ENCODE measurements at places on chromosomes 2 and 18. TPM values are rescaled to one million over a fixed set of nuclear protein-coding genes. Genes with fewer than 3 reads are reported as not detected.
A peak's percentile ranks its signal among the peaks of the same experiment; 100 is the strongest.

The CHRND gene
- not detected for polyA plus RNA-seq

The KCNS3 gene
- polyA plus RNA-seq: 0.96 TPM

The AUP1 gene
- 96.4 TPM for polyA plus RNA-seq

The PLCD4 gene
- polyA plus RNA-seq: 0.07 TPM

The SCG2 gene
- polyA plus RNA-seq: not detected

The MC2R gene
- polyA plus RNA-seq: not detected

The PHOSPHO2 gene
- polyA plus RNA-seq: 5.3 TPM

The WNT10A gene
- polyA plus RNA-seq: not detected

The IL1RL2 gene
- polyA plus RNA-seq: 2.0 TPM

The RTKN gene
- polyA plus RNA-seq: 54.4 TPM

The AMMECR1L gene
- 5.4 TPM for polyA plus RNA-seq

The CENPO gene
- polyA plus RNA-seq: 3.2 TPM

The CAMKMT gene
- polyA plus RNA-seq: 7.2 TPM

The TMEM247 gene
- polyA plus RNA-seq: not detected

The FAM237A gene
- polyA plus RNA-seq: not detected

The GRB14 gene
- 15.0 TPM for polyA plus RNA-seq

DNA sequence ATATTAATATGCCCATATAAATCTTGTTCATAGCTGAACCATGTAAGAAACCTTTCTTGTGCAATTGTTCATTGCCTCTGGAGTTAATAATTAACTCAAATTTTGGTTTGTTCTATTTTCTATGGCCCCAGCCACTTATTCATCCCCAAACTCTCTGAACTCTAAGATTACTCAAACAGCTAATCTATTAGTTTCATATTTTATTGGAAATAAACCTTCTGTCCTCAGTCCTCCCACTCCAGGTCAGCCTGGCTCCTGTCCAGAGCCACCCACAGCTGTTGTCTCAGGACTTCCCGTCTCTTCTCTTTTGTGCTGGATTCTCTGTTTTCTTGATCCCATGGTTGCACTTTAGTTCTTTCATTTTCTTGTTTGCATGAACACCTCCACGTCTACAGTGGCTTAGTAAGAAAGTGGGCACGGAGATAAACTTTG is 4.4 kb upstream of the RNF103 start:
- no peaks in the 10 kb centered on the region for H3K36me3 ChIP-seq
- peak overlapping the region; percentile 49 for H3K4me3 ChIP-seq
- no peaks in the 10 kb centered on the region for H3K27me3 ChIP-seq
- peak overlapping the region; percentile 79 for H3K27ac ChIP-seq
- no peak for DNase-seq

DNA sequence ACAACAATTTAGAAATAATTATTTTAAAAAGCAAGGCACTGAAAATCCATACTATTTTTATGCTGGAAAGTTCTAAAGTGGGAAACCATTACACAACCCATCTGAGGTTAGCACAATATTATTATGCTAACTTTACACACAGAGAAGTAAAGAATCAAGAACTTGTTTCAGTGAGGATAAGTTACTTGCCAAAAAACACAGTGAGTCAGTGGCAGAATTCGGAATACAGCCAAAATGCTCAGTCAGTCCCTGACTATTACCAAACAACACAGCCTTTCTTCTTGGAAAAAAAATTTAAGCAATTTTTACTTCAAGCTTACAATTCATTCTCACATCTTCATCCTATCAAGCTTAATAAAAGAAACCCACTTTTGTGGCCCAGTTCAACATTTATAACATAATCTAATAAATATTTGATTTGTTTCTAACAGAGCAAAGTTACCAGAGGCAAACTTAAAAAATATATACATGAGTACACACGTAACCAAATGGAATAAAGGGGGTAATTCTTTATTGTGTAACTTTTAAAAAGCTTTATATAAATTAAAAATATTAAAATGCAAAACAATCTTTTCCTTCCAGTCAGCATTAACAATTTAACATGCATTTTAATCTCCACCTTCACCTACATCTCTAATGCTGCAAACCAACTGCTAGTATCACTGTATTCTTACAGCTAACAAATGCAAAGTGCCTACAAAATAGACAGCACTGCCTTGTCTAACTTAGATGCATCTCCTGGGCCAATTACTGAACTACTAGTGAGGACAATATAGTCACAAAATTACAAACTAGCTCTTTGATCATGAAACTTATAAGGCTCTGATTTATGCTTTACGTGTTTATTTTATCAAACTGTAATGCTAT is 55.2 kb downstream of the CCDC88A start:
- no peaks in the 10 kb centered on the region for H3K27me3 ChIP-seq
- no peaks in the 10 kb centered on the region for H3K4me1 ChIP-seq
- no peaks in the 10 kb centered on the region for H3K36me3 ChIP-seq
- no peak overlapping the region for H3K27ac ChIP-seq
- DNase-seq: no peak

DNA sequence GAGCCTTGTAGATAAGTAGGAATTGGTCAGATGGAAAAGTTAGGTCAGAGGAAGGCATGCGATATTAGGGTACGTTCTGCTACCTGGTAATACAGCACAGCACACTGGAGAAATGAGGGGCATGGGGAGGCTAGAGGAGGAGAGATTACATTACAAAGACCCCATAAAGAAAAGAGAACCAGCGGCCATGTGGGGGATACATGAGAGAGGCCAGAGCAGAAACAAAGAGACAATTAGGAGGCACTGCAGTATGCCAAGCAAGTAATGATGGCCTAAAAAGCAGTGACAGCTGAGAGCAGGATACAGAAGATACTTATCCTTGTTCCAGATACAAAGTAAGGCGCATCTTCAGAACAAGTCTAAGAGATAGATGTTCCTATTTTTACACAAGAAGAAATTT is 40.0 kb downstream of the TXNL1 start:
- peaks cover 4% of the 10 kb centered on the region for H3K36me3 ChIP-seq
- DNase-seq: no peak
- H3K4me3 ChIP-seq: no peak overlapping the region
- H3K27ac ChIP-seq: no peak overlapping the region
- H3K27me3 ChIP-seq: no peaks in the 10 kb centered on the region
- no peaks in the 10 kb centered on the region for H3K4me1 ChIP-seq

DNA sequence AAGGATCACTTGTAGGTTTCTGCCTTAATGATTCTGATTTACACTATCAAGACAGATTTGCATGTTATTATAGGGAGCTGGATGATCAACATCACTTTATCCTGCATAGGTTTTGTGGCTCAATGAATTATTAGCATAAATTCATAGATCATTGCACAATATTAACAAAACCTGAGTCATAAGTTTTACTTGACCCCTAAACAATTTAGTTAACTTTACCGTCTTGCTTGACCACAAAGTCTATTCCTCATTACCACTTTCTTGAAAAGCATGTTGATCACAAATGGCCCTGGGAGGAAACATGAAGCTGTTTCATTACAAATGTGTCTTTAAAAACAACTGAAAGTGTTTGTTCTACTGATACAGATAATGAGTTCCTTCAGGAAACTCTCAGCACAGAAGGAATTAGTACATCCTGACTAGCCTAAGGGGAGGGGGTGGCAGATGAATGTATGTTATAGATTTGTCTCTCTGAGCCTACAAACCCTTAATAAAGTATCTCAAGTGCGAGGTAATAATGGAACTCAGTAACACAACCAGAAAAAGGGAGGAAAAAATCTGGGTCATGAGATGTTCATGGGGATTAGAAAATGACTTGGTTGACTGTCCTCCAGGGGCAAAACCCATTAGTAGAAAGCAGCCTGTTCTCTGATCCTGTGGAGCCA is 303.4 kb downstream of the PIK3C3 start:
- H3K27ac ChIP-seq: no peak overlapping the region
- H3K36me3 ChIP-seq: no peaks in the 10 kb centered on the region
- no peak for DNase-seq
- no peaks in the 10 kb centered on the region for H3K27me3 ChIP-seq

DNA sequence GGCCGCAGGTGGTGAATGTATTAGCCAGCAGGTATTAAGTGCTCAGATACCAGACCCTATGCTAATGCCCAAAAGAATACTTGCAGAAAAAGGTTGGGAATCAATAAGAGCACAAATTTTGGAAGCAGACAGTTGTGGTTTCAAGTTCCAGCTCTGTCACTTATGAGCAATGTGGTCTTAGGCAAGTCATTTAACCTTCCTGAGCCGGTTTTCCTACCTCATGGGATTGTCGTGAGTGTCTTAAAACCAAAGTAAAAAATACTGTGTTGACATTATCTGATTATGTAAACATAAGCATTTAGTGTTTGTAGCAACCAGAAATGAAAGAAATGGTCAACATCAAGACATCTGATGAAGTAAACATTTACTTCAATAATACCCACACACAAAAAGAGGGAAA is 93.0 kb upstream of the CHST9 start:
- no peaks in the 10 kb centered on the region for H3K27me3 ChIP-seq
- no peak overlapping the region for H3K27ac ChIP-seq
- no peak for DNase-seq
- no peaks in the 10 kb centered on the region for H3K4me1 ChIP-seq
- no peaks in the 10 kb centered on the region for H3K36me3 ChIP-seq

DNA sequence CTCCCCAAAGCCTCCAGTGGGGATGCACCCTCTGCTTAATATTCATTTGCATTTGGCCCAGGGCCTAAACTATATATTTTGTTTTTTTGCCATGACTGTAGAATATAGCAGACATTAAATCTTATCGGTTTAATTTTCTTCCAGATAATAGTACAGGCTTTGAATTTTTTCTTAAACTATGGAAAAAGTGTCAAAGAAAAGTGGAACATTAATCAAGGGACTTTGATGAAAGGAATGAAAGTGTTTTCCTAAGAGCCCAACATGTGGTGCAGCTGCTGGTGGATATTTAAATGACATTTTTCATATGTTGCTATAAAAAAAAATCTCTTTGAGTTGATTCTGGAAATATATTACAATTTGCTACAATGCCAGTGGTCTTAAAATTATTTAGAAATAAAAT is 346.8 kb downstream of the CYP26B1 start:
- DNase-seq: no peak
- no peak overlapping the region for H3K4me3 ChIP-seq
- no peak overlapping the region for H3K27ac ChIP-seq
- H3K27me3 ChIP-seq: no peaks in the 10 kb centered on the region
- no peaks in the 10 kb centered on the region for H3K36me3 ChIP-seq
- peaks cover 2% of the 10 kb centered on the region for H3K4me1 ChIP-seq

- peaks cover 2% of the 10 kb centered on the region for H3K4me1 ChIP-seq
- DNase-seq: no peak
- no peak overlapping the region for H3K4me3 ChIP-seq
- H3K27me3 ChIP-seq: no peaks in the 10 kb centered on the region
Measured at GRCh38 chr2:8133363-8133762, 548.5 kb upstream of the ID2 start.

- no peak overlapping the region for H3K27ac ChIP-seq
- H3K27me3 ChIP-seq: no peaks in the 10 kb centered on the region
- H3K4me3 ChIP-seq: no peak overlapping the region
- no peaks in the 10 kb centered on the region for H3K4me1 ChIP-seq
- no peak for DNase-seq
Measured at GRCh38 chr2:127535918-127536317, 435 bp downstream of the MYO7B start.

- no peaks in the 10 kb centered on the region for H3K36me3 ChIP-seq
- no peak overlapping the region for H3K27ac ChIP-seq
- no peak for DNase-seq
- H3K4me3 ChIP-seq: no peak overlapping the region
Measured at GRCh38 chr18:9612977-9613376, 1.4 kb downstream of the PPP4R1 start.

DNA sequence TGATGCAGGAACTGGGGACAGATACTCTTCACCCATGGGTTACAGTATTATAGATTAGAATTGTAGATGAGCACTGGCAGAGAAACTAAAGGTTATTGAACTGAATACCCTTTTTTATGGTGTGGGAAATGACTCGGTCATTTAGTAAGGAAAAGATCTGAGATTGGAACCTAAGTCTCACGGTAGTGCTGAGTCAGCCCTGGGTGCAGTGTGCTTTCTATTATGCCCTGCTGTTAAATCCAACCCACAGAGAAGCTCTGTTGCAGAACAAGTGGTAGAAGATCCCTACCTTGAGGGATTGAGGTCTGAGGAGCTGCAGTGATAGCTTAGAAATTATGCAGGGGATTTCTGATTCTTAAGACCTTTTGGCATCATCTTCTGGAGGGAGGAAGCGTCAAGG is 12.7 kb downstream of the CCT7 start:
- DNase-seq: no peak
- peaks cover 84% of the 10 kb centered on the region for H3K36me3 ChIP-seq
- H3K27me3 ChIP-seq: no peaks in the 10 kb centered on the region
- no peak overlapping the region for H3K27ac ChIP-seq

DNA sequence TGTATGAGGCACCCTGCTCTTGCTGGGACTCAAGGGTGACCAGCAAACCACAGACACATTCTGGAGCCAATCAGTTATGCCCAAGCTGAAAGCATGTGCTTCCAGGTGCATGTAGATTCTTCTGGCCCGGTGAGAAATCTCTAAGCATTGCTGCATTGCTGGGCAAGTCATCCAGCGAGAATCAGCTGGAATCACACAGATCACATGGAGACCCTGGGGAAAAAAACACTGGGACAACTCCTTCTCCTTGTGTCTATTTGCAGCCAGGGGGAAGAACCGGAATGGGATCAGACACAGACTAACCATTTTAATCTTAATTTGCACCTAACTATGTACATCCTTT is 119.7 kb upstream of the KLF7 start:
- no peaks in the 10 kb centered on the region for H3K27me3 ChIP-seq
- no peaks in the 10 kb centered on the region for H3K36me3 ChIP-seq
- H3K4me1 ChIP-seq: no peaks in the 10 kb centered on the region
- no peak for DNase-seq
- no peak overlapping the region for H3K27ac ChIP-seq

DNA sequence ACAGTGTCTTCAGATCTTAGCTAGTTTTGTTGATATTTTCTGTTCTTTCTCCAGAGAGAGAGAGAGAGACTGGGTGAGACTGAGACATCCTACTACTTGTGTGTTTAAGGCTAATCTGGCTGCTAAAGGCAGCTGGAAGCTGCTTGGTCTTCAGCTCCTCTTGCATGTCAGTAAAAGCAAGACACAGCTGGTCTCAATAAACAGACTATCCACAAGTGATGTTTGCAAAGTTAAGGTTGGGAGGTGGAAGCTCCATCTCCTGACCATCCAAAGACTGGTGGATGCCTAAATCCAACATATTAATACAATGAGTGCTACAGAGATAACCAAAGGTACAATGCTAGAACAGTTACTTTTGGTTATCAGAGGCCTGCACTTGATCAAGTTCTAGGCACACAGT is 17.8 kb downstream of the ERFE start:
- no peak for DNase-seq
- H3K27me3 ChIP-seq: no peaks in the 10 kb centered on the region
- H3K27ac ChIP-seq: no peak overlapping the region
- no peaks in the 10 kb centered on the region for H3K4me1 ChIP-seq
- peaks cover 1% of the 10 kb centered on the region for H3K36me3 ChIP-seq

- H3K4me3 ChIP-seq: no peak overlapping the region
- H3K36me3 ChIP-seq: no peaks in the 10 kb centered on the region
- DNase-seq: no peak
- no peak overlapping the region for H3K27ac ChIP-seq
- H3K27me3 ChIP-seq: no peaks in the 10 kb centered on the region
Measured at GRCh38 chr2:205051417-205051816, 506.1 kb downstream of the PARD3B start.
